ENCODE measurements at places on chromosomes 16 and 17. TPM values are rescaled to one million over a fixed set of nuclear protein-coding genes. Genes with fewer than 3 reads are reported as not detected.

Gene AANAT
- not detected for total RNA-seq

Gene TBC1D26
- 12.0 TPM for total RNA-seq

Gene MYO1D
- 48.9 TPM for total RNA-seq

Gene MT4
- not detected for total RNA-seq

Gene NOXO1
- not detected for total RNA-seq

Gene CD300A
- total RNA-seq = 7.2 TPM

Gene SEPTIN1
- 8.9 TPM for total RNA-seq

Gene ADCY9
- 19.0 TPM for total RNA-seq

Gene ZFPM1
- 1.7 TPM for total RNA-seq

Gene RUNDC1
- 17.8 TPM for total RNA-seq

GRCh38 chr16:73385696-73386095 is 337.8 kb upstream of the ZFHX3 start:
- no peak for DNase-seq

GRCh38 chr17:41013181-41013580 is 4.3 kb upstream of the KRTAP3-1 start:
- DNase-seq = no peak

DNA sequence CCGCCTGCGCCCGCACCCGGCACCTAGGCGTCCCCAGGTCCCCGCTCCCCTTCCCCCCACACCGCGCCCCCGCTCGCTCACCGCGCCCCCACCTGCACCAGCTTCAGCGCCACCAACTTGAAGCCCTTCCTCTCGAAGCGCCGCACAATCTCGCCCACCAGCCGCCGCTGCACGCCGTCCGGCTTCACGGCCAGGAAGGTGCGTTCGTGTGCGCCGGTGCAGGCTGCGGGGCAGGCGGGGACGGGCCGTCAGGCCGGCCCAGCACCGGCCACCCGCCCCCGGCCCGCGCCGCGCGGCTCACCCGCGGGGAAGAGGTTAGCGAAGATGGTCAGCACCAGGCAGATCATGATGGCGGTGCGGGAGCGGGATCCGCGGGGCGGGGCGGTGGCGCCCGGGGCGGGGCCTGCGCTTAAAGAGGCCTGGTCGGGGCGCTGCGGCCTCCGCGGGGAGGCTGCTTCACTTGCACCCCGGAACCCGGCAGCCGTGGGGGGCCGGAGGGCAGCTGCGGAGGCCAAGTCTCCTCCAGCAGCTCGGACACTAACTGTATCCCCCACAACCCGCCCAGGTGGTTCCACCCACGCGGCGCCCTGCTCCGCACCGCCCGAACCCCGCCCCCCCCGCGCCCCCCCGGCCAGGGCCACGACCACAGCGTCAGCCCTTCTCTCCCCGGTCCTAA is at the start of gene NME3:
TSS of gene NME3 (minus strand) at position 356 of the 676 bp plus-strand sequence. CDS start at position 347, 9 bp downstream.
- DNase-seq = peak; percentile 73

DNA sequence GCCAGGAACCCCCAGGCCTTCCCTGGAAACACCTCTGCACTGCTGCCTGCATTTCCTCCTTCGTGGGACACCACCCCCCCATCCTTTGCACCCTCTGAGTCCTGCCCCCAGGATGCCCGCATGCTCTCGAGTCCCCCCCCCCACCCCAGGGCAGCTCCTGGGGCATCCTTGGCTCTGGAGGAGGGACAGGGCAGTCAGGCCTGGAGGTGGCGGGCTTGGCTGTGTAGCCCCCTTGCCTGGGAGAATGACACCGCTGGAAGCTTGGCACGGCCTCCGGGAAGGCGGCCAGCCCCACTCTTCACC is 98.9 kb upstream of the GSE1 start:
- DNase-seq = no peak

DNA sequence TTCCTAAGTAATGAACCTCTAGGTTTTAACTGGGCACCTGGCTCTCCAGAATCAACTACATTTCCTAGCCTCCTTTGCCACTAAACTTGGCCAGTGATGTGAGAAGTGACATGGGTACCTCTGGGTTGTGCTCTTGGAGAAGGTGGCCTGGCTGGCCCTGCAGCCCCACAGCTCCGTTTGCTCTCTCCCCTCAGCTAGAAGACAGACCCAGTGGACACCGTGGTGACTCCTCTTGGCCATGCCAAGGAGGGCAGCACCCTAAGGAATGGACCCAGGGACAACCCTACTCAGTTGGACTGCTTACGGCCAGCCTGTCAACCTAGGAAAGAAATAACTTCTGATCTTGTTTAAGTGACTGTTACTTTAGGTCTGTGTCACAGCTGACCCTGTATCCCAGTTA is 151.4 kb downstream of the TMEM132E start:
- DNase-seq = no peak

DNA sequence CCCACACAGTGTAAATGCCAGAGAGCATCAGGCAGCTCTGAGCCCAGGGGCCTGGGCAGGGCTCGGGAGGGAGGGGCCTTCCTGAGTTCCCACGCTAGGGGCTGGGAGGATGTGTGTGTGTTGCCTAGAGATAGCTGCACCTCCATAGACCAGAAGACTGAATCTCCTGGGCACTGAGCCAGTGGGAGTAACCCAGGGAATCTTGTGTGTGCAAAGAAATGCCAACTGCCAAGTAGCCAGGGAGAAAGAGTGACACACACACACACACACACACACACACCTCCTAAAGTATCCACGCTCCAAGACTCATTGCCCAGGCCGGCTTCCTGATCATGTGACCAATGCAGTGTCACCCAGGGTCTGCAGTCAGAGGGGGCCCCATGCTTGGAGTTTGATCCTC is 166.2 kb upstream of the RPL38 start:
- DNase-seq = peak; percentile 91

DNA sequence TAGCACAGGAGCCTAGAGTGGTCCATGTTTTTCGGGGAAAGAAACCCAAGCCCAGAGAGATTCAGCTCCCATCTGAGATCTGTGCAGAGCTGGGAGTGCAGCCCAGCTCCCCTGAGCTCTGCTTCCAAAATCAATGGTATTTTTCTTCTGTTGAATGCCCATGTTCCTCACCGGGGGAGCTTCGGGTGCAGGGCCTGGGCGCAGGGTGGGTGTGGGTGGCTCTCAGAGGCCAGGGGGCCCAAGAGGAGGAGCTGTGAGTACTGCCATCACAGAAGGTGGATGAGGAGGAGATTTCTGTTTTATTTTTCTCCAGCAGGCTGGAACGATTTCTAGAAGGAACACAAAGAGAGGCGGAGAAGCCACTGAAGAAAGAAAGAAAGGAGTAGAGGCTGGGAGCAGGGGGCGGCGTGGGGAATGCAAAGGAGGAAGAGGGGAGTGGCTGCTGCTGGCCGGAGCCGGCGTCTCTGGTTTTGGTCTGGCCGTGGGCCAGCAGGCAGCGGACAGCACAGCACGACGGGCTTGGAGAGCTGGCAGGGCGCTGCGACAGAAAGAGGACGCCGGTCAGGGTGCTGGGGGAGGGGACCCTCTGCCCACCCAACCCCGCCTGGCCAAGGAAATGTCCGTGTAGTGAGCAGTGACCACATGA is 76.2 kb upstream of the KSR1 start:
- DNase-seq = peak; percentile 77

GRCh38 chr17:59111539-59111938 is 4.9 kb upstream of the TRIM37 start:
- no peak for DNase-seq

GRCh38 chr17:56203430-56203829 is 50.2 kb downstream of the ANKFN1 start:
- no peak for DNase-seq

DNA sequence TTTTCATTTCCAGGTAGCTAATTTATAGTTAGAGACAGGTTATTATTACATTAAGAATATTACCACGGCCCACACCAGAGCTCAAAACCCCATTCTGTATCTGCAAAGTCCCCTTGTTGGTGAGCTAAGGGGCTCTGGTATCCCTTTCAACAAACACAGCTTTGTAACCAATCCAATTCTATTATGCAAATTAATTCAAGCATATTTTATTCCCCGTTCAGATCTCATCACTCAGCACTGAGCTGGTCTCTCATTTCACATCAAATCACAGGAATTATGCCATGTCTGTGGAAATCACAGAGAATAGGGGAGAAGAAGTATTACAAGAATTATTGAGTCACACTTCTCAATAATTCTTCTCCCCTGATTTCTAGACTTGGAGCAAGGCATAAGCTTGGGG is 111.7 kb downstream of the CDH11 start:
- DNase-seq = no peak

DNA sequence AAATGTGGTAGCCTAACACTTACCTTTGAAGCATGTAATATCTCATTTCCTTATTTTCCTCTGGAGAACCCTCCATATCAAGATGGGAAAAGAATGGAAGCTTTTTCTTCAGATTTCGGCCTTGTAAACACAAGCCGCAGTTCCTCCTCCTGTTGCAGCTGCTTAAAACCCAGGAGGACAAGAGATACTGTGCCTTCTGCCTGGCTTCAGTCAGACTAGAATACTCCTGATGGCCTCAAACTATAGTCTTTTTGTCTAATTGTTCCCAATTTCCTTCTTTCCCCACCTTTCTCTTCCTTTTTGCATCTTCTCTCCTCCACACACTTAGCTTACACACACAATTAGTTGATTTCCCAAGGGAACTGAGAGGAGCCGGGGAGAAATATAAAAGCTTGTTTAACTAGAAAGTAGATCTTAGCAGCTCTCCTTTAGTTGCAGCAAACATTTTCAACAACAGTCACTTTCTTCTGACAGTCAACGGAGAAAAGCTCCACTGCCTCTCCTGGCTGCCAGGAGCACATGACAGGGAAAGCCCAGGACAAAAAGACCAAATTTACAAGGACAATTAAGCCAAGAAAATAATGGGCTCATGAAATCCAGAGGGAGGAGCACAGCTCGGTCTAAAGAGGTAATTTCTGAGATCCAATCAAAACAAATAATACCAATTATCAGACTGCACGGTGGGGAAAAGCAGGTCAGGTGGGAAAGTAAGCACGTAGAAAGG is 76.4 kb upstream of the C17orf78 start:
- no peak for DNase-seq

- no peak for DNase-seq
Observed at GRCh38 chr17:43803758-43804157, 23.5 kb downstream of the CFAP97D1 start.

DNA sequence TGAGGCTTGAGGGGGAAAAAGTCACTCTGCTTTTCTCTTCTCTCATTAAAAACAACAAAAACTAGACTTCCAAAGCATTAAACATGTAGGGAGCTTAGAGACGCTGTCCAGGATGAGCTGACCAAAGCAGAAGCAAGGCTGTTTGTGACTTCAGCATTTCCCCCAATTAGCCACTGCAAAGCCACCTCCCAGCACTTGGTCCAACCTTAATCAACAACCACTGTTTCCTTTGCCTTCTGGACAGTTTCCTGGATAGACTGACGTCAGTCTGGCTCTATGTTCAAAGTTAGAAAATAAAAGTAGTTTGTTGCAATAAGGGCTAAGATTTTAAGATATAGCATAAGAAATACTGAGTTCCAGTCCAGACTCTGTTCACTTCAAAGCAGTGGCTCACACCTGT is 3.1 kb downstream of the TMEM231 start:
- DNase-seq = no peak

- no peak for DNase-seq
Observed at GRCh38 chr16:88701581-88702370, 4.4 kb downstream of the RNF166 start.

DNA sequence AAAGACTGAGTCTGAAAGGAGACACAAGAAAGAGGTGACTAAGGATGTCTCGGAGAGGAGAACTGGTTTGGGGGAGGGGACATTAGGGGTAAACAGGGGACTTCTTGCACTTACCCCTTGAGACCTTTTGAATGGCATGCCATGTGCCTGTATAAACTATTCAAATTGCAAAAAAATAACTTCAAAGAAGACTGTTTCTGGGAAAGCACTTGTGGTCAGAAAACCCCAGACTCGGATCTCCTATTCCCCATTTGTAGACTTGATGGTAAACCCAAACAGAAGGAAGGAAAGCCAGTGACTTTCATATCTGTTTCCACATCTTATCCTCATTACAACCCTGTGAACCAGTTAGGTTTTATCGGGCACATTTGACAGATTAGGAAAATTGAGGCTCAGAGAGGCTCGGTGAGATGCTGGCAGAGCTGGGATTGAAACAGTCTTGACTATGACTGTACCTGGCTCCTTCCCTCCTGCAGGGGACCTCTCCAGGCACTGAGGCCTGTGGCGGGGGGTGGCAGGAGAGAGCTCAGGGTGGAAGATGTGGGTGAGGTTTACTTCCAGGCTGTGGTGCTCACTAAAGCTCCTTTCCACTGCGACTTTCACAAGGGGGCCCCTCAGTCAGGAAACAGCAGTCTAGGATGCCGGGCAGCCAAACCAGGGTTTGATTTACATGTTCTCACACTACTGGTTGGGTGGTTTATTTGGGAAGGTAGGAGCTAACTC is 30.5 kb upstream of the PLCG2 start:
- no peak for DNase-seq

GRCh38 chr17:59094861-59095530 is 11.7 kb downstream of the TRIM37 start:
- DNase-seq = no peak

GRCh38 chr16:30893744-30894539 is at the start of gene BCL7C:
Gene BCL7C, minus strand, starts transcription at chr16:30894077. Its CDS starts 133 bp downstream, at chr16:30893944.
- DNase-seq = peak; percentile 93

DNA sequence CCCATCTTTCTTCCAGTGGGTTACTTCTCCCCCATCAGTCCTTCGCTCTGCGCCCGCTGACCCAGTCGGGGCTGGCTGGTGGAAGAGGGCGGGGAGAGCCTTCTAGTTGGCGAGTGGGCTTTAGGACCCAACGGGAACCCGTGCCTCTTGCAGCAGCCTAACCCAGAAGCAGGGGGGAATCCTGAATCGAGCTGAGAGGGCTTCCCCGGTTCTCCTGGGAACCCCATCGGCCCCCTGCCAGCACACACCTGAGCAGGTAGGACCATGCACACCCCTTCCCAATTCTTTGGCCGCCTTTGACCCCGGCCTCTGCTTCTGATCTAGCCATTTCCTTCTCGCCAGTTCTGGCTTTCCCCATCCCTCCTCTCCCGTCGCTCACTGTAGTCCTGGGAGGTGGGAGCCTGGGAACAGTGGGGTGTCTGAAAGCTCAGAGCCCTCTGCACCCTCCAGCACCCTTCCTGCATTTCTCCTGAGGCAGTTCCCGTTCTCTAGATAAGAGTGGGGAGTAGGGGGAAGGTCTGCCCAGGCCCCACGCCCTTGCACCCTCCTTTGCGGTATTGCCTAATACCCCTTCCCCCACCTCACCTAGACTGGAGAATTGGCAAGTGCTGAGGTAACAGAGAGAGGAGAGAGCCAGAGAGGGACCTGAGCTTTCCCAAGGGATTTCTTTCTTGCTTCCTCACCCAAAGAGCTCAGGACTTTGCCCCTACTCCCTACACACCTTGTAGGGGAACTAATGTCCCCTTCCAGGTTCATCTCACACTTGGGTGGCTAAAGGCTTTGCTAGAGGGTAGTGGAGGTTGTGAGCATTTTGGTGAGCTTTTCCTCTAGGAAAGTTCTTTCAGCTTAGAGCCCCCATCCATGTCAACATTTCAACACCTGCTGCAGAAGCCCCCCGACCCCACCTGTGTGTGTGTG is at the start of gene RARA:
TSS of gene RARA (plus strand) at position 150 of the 918 bp plus-strand sequence. CDS start 22,039 bp downstream, outside the sequence.
- DNase-seq = peak; percentile 88

GRCh38 chr17:628089-628941 is 86.3 kb downstream of the VPS53 start:
- no peak for DNase-seq

DNA sequence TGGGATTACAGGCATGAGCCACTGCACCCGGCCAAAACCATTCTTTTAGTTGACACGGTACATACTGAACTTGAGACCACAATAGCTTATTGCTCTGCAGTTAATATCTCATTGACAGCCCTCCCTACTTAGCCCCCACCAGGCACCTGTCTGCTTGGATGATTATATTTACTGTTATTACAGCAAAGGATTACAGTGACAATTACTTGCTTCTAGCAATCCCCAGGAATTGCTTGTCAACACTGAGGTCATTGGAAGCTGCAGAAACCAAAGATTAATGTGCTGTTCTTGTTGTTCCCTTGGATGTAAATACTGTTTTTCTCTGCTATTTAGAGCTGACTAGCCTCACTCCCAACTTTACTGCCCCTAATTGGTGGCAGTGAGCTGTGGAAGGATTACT is 211.2 kb downstream of the LGALS9B start:
- no peak for DNase-seq
